Hair follicle dermal papilla cell (primary cell): ENCODE measurements at places on chromosomes 7 and 10. TPM values are rescaled to one million over a fixed set of nuclear protein-coding genes. Genes with fewer than 3 reads are reported as not detected.

ASIC3 gene
- total RNA-seq: 0.12 and 0.16 TPM in 2 replicates

SFXN3 gene
- 113 and 121 TPM in 2 replicates for total RNA-seq

IFIT3 gene
- total RNA-seq: 59.5 and 59.7 TPM in 2 replicates

FFAR4 gene
- not detected in 2 replicates for total RNA-seq
